NCI-H345 (cell line): ENCODE measurements at places on chromosomes 6 and 20.
A peak's percentile ranks its signal among the peaks of the same experiment; 100 is the strongest.

- DNase-seq = no peak
These were observed 524.0 kb downstream of the CD83 start for GRCh38 chr6:14641423-14642135.

DNA sequence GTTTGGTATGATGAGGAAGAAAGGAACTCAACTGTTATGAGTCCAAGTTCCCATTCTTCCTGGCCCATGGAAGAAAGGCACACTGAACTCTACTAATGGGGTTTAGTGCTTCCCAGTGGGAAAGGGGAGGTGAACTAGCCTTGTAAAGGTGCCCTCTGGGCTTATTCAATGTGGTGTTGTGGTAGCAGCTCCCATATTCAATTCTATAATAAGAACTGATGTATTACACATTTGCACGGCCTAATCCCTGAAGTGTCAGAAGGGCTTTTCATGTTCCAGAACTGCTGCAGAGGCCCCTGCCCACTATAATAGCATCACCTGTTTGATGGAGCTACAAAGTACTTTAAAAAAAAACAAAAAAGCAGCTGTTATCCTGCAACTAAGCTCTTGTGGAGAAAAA, 17.1 kb downstream of the PRKN start:
- DNase-seq = no peak

- DNase-seq = no peak
These were observed 98.8 kb downstream of the HUS1B start for GRCh38 chr6:558089-558488.

GRCh38 chr6:166204852-166205650, 37.4 kb upstream of the TBXT start:
- peak; percentile 23 for DNase-seq

- DNase-seq = no peak
These were observed 139.4 kb upstream of the ENPP5 start for GRCh38 chr6:46310196-46310595.

- DNase-seq = no peak
These were observed 116.9 kb upstream of the EMILIN3 start for GRCh38 chr20:41483553-41483930.

- DNase-seq = no peak
These were observed 6.8 kb upstream of the AIG1 start for GRCh38 chr6:143053856-143054255.

DNA sequence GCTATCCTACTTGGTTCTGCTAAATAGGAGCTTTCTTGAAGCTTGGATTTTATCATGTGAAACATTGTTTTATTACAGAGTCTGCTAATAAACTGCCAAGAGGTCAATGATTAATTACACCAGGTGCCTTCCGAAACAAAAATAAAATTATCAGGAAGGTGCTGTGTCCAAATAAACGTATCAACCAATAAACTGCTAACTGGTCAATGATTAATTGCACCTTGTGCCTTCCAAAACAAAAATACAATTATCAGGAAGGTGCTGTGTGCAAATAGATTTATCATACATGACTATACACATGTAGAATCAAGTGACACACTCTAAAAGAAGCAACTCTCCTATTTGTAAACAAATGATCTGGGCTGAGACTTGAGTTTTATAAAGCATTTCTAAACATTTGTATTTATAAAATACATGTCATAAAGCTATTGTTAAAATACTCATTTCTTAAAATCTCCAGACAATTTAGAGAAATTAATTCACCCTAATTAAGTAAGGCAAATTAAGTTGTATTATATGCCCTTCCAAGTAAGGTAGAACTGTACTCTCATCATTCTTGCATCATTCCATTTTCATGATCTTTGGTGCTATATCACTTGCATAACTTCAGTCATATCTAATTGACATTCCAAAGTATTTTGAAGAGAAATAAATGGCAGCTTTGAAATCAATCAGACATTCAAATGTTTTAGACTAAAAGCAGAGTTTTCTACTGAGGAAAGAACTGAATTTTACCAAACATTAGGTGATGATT, 26.8 kb downstream of the SPTLC3 start:
- DNase-seq = no peak
